ENCODE measurements at places on chromosomes 6 and 20.

DNA sequence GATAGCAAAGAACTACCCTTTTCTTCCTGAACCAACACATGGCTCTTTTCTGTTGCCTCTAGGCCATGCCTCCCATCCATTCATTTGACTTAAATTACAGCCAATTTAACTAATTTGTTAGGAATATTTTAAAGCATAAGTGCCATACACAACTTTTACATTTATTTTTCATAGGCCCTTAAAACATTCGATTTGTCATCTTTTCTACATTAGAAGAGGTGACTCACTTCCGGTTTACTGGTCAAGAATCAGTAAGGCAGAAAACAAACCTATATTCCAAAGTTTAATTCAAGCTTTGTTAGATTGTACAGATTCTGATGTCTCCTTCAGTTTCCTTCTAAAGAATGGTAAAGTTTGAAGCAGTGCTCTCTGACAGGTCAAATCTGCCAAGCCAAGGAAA is 344.3 kb downstream of the SAMD5 start:
- no peak for DNase-seq

- DNase-seq: no peak
Measured at GRCh38 chr20:51752343-51752951, 15.7 kb downstream of the ATP9A start.

DNA sequence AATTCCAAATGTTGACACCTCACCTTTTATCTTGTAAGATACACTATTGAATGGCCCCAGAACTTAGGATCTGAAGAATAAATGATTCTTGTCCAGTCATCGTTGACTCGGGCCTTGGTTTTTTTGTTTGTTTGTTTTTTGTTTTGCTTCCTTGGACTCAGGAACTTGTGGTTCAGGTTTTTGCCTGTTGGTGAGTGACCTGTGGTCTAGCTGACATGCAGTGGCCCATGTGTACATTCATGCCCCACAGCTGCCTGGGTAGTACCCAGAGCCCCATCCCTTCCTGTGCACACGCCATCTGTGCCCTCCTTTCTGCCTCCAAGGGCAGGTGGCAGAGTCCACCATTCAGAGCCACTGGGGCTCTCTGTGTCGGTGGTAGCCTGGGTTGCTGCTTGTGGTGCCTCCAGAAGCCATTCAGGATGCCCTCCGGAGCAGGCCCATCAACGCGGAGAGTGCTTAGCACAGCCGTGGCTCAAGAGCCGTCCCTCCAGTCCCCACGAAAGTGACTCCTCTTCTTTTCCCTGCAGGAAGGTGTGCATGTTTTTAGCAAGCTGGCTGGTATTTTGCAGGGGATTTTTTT is 85.9 kb downstream of the SYNJ2 start:
- no peak for DNase-seq

GRCh38 chr6:47376930-47377329 is 67.2 kb upstream of the TNFRSF21 start:
- no peak for DNase-seq

- no peak for DNase-seq
Measured at GRCh38 chr6:28206928-28207509, 18.1 kb upstream of the ZSCAN9 start.

DNA sequence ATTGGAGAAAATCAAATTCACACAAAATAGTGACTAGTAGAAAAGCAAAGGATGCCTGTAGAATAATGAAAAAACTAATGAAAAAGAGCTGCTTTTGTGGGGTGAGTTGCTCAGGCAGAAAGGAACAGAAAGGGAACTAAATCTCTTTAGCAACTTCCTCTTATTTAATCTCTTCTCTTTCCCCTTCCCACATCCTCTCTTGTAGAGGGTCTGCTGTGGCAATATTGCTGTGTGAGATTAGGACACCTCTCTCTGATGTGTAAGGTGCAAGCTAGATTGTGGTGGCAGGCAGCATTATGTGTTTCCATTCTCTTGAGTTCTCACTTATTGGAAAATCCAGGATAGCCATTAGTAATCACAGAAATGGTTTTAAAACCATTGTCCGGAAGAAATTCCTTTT is 49.7 kb downstream of the SYNE1 start:
- no peak for DNase-seq

DNA sequence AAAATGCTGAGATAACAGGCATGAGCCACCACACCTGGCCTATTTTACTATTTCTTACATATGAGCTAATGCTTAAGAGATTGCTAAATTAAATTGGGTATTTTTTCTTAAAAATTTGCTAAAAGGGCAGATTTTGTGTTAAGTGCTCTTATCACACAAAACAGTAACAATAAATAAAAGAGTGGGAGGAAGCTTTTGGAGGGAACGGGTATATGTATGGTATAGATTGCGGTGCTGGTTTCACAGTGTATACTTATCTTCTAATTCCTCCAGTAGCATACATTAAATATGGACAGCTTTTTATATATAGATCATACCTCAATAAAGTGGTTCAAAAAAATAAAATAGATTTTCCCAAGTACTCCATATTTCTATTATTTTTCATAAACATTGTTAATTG is 39.4 kb upstream of the FABP7 start:
- DNase-seq: no peak

DNA sequence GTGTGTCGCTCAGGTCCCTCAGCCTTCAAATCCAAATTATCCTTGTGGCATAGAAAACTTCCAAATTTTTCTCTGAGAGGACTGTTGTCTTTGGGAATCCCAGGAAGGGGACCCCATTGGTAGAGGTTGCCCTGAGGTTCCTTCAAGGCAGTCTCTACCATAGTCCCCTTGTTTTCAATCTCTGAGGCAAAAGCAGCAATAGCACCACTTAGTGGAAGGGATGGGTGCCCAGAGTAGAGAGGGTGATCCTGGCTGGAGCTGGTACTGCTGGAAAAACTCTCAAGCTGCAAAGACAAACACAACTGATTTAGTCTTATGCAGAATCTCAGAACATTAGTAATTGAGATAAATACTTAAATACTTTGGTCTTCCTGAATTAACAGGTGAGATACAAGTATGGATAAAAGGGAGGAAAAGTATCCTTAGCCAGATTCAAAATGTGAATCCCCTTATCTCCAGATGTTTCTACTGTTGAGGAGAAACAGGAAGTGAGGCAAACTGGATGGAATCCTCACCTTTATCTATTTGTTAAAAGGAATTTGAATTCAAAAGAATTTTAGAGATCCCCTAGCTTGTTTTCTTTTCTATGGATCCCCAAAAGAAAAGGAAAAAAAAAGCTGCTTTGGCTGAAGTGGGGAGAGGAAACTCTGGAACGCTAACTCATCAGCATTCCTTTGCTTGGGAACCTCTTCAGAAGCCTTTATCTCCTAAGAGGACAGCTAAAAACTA is 13.4 kb downstream of the ZNF318 start:
- DNase-seq: no peak

- no peak for DNase-seq
Measured at GRCh38 chr6:16135066-16135465, 6.2 kb downstream of the MYLIP start.
